EL (cell line): ENCODE measurements at places on chromosomes 7 and 10.

- DNase-seq = peak; percentile 50
Measured at GRCh38 chr10:102313221-102313896, 68.0 kb downstream of the GBF1 start.

DNA sequence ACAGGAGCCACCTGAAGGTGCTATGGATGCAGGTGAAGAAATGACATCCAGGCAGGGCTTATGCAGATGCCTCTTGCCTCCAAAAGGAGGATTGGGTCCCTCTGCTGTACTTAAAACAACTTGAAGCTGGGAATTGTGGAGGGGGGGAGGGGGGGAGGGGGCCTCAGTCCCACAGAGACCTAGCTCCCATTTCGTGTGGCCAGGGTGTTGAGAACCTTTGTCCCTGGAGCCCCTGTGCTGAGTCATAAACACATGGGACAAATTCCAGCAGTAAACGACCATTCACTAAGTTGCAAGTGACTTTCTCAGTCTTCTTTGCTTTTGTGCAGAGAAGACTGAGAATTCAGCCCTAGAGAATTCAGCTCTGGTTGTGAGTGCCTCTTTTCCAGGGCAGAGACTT is 96.5 kb upstream of the PODXL start:
- peak; percentile 12 for DNase-seq

DNA sequence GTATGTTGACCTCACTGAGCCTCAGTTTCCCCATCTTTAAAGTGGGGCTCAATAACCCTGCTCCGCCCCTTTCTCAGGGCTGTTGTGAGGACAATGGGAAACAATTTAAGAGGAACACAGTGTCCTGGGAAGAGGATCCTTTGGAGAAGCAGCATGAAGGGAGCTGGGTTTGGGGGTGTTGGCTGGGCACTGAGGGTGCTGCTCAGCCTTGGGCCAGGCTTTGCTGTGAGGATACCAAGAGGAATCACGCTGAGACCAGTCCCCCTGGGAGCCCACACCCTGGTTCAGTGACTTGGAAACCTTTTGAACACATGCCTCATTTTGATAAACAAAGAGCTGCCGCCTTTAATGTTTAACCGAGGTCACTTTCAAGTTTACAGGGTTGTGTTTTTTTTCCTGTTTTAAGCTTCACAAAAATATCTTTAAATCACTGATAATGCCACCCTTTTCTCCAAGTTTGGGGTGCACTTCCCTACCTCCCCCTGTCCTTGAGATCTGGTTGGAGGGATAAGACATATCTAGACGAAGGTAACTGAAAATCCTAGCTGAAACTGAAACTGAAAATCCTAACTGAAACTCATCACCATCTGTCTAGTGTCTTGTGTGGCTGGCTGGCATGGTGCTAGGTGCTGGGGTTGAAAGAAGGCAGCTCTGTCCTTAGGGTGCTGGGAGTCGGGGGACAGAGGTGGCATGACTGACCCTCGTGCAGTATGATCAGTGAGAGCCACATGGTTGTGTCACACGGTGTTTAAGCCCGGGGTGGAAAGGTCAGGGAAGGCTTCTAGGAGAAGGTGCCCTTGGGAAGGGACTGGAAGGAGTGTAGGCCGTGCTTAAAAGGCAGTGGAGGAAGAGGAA is 27.7 kb downstream of the ZNF775 start:
- no peak for DNase-seq

DNA sequence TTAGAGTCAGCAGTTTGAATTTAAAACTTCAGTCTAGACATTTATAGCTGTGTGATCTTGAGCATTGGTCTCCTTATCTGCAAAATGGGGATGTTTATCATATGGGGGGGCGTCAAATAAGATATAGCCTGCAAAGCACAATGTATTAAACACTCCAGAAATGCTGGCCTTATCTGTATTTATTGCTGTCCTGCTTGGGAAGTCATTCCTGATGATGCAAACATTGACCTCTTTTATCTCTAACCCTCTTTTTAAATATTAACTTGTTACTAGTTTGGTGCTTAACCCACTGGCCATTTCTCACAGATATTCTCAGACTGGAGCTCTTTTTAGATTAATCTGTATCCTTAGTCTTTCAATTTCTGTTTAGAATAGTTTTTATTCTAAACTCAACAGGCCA is 13.2 kb downstream of the MRPS33 start:
- DNase-seq = no peak

DNA sequence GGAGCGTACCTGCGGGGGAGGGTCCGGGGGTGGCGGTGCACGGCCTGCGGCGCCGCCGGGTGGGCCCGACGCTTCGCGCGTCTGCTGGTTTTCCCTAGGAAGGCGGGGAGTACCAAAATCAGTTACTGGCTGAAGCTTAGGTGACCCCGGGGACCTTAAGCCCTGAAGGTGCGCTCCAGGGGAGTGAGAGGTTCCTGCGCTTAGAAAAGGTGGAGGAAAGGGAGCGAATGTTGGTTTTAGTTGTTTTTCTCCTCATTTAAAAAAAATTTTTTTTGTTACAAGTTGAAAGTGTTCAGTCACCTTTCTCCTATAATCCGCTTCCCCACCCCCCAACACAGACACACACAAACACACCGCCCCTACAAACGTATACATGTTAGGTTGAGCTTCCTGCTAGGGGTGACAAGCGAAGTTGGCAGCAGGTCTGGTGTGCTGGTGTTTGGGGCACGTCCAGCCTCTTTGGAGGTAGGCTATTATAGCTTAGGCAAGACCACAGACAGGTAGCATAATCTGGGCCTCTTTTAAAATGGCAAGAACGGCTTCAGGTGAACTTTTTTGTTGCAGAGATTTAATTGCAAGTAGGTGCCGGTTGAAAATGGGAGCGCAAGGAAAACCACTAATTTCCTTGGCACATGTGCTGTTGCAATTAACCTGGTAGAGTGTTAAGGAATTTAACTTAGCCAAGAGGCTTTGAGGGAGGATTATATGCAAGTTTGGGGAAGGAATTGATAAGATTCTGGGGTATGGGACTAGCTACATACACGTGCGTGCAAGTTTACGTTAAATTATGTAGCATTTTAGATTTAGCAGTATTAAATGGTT is 945 bp downstream of the ADD3 start:
- no peak for DNase-seq

GRCh38 chr7:30996256-30996655 is 32.5 kb downstream of the GHRHR start:
- DNase-seq = no peak

GRCh38 chr10:118732245-118733165 is 22.3 kb downstream of the CACUL1 start:
- DNase-seq = no peak

- no peak for DNase-seq
Measured at GRCh38 chr10:102505462-102506115, 1.8 kb downstream of the SUFU start.

DNA sequence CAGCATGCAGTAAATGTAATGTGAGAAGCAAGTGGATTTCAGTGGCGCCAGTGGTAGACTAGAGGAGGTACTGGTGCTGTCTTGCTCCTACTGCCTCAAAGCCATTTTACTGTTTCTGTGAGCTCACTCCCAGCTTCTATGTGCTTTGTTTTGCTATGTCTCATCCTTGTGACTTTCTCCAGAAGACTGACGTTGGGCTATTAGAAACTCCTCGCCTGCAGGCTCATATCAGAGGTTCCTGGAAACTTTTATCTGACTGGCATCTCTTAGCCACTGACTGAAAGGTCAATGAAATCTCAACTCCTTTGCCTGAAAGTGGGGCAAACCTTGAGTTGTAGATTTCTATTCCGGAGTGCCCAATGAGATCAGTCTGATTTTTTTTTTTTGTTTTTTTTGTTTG is 66.4 kb upstream of the SORCS1 start:
- no peak for DNase-seq

GRCh38 chr7:20264623-20265022 is 47.4 kb upstream of the MACC1 start:
- no peak for DNase-seq

GRCh38 chr7:50141131-50141530 is 48.1 kb upstream of the ZPBP start:
- DNase-seq = no peak

GRCh38 chr7:167090-167855 is 25.1 kb upstream of the FAM20C start:
- no peak for DNase-seq

- DNase-seq = no peak
Measured at GRCh38 chr10:79507440-79508167, 4.7 kb upstream of the EIF5AL1 start.

DNA sequence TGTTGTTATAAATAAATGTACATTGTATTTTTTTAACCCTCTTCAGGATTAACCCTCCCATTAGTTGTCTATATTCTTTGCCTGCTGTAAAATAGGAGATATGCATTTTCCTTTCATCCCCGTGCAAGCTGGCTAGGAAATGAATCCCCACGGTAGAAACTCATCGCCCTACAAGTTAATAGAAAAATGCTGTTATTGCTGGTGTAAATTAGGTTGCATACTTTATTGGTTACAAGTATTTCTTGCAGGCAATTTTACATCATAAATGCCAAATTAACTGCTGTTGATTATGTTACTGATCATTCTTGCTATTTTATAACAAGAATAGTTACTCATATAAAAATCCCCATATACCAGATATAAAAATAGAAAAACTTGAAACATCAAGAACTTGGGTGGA is 454.2 kb upstream of the KLF6 start:
- DNase-seq = no peak

DNA sequence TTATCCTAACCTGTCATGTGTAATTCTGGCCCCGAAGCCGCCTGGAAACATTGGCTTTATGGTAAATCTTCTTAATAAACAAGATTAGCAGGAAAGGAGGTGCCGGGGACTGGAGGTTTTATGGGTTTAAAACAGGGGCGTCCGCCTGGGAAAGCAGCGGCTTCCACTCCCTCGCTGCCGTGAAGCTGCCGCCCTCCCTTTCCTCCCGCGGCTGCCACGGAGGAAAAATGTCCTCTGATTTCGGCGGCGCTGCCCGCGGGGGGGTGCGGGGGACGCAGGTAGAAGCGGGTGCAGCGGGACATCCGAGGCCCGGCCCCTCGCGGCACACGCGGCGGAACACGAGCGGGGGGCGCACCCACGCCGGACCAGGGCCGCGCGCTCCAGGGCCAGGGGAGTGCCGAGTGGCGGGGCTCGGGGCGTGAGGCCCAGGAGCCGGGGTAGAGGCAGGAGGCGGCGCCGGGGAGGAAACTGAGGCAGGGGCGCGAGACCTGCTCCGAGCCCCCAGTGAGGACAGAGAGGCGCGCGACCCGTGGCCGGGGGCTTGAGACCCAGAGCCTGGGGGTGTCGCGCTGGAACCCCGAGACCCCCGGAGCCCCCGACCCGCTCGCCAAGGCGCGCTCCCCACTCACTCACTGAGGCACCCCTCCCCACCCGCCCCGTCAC is 993 bp downstream of the PTPRN2 start:
- DNase-seq = no peak

DNA sequence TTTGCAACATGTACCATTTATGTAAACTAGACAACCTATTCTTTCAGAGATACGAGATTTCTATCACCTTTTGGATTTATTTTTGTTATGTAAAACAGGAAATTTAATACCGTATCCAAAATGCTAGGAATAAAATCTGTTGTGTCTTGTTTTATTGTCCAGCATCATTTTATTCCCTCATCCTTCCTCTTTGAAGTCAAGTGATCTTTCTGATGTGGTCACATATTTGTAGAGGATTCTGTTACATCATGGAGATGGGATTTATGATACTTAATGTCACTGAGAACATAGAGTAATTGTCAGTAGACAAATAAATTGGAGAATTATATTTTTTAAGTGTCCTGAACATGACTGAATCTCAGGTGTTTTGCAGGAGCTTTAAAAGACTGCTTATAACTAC is 64.7 kb downstream of the ZNF277 start:
- no peak for DNase-seq

DNA sequence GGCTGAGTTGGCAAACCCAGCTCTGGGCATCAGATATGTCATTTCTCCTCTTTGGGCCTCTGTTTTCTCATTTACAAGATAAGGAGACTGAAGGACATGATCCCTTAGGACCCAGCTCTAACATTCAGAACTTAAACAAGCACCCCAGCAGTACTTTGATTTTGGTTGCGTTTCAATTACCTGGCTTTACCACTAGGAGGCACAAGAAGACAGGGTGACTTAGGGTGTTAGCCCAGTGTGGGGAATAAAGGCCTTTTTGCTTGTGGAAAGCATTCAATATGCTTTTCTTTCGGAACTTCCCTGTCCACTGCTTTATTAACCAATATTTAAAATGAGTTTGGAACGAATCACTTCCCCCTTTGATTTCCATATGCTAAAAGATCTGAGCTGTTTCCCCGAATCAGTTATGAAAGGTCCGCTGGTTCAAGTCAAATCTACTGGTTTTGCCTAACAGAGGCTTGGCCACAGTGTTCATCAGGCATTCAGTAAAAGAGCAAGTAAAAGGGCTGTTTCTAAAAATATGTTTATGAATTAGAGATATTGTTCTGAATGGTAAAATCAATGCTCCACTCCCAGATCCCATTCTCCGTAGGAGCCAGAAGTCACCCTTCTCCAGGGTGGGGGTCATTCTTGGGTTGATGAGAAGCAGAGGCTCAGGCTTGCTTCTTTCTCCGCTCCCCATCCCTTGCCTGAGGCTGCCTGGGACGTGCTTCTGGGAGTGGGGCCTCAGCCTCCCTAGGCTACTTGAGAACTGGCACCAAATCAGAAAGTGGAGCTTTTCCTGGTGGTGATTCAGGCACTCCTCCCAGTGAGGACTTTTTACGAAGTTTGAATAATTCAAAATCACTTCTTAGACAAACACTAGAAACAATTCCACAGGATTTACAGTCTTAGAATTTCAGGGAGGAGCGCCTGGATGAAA is 105.5 kb downstream of the MYOF start:
- DNase-seq = peak; percentile 93

DNA sequence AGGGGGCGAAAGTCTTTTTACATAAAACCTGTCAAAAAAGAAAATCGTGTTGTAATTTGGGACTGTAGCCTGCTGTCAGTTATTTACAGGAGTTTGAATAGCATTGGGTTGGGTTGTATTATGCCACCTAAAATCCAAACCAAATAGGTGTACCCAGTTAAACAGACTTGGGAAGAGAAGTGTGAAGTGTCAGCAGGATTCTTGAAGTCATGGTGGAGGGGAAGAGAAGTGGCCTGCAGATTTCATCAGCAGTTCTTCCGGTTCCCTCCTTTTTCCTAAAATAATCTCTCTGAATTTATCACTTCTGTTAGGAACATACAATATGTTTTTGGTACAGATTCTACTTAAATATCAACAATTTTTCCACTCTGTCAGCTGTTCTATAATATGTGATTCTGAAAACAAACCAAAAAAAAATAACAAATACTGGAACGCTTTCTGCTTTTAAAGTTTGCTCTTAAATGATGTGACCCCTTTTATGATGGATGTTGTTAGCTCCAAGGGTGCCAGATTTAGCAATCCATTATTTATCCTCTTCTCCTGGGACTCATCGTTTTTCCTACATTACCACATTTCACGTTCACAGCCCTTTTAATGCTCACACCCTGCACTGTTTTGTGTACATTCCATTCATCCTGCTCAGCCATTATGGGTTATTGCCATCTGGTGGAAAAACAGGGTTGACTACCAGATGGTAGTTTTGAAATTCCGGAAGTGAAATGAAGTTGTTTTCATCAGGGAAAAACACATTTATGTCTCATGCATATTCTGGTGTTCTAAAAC is 18.7 kb upstream of the ARHGAP12 start:
- peak; percentile 94 for DNase-seq

GRCh38 chr7:73992101-73992562 is 35.8 kb upstream of the ELN start:
- DNase-seq = peak; percentile 71
